BE2C (cell line): ENCODE measurements at places on chromosomes 3 and 15.

DNA sequence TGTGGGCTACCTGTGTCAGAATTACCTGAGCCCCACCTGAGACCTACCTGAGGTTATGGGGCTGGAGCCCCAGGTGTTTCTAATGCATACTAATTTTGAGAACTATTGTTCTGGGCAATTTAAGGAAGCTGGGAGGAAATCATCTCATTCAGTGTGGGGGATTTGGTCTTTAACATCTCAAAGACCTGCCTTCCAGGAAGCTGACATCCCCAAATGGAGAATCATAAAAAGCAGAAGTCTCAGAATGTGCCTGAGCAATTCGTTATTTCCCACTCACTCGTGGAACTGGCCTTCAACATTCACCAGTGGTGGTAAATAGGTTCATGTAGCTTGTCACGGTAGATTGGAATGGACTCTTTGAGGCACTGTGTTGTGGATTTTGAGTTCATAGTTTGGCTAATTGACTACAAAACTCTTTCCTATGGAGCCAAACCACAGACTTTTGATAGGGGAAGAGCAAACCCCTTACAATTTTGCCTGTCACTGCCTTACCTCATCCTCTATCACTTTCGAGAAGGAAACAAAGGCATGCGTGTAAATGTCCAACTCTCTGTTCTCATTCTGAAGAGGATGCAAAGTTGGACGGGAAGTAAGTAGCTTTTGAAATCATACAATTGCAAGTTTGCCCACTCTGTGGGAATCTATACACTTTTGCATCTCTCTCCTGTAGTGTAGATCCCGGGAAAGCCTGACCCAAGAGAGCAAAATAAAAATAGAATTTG is 521.0 kb upstream of the MDFIC2 start:
- no peak for DNase-seq

- no peak for DNase-seq
These were observed 59.8 kb upstream of the PRTG start for GRCh38 chr15:55802600-55803376.

- no peak for DNase-seq
These were observed 543.1 kb upstream of the NECTIN3 start for GRCh38 chr3:110528305-110529121.

- DNase-seq, result no peak
These were observed 238.7 kb upstream of the EIF1B start for GRCh38 chr3:40070816-40071215.

DNA sequence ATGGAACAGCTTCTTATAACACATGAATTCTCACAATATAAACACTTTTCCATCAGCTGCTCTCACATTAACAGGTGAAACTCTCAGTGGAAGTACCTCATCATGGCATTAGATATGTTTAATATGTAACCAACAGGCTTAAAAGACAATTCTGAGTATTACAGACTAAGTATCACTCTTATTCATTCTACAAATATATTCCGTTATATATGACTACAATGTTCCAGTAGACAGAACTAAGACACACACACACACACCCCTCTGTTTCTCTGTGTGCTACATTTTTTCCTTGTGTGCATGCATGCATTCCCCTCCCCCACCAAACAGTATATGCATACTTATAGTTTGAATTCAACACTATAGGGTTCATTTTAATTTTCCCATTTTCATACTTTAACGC is 32.4 kb downstream of the MRPL3 start:
- no peak for DNase-seq

GRCh38 chr3:137349557-137350348 is 392.0 kb downstream of the IL20RB start:
- DNase-seq, result no peak

- DNase-seq, result peak; percentile 58
These were observed 101.6 kb upstream of the RAD18 start for GRCh38 chr3:9064850-9065249.

DNA sequence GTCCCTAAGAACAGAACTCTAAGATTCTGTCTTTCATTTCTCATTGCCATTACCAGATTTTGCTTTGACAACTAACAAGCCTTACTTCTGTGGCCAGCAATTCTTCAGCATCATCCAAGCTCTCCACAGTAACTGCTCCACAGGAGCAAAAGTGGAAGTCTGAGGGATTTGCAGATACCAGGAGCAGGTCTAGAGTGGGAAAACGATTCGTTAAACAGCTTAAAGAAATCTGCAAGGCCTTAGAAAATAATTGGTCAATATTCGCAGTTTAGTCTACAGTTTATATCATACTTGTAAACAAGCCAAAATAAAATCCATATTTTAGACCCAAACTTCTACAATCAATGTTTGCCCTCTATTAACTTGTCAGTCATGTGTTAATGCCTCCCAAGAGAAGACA is 24.1 kb downstream of the MYH15 start:
- DNase-seq, result no peak

DNA sequence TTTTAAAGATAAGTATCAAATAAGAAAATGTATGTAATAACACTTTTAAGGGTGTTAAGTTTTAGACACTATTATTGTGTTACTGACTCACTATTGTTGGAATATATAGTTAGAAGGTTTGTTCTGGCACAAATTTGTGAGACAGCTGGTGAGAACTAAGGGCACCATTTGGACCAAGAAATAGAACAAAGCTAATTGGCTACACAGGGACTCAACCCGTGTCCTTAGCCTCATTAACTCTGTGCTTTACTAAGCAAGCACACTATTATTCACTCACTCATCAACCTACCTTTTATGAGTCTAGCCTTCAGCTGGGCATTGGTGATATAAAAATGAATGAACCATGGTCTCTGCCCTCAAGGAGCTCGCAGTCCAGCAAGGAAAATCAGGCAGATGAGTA is 4.1 kb upstream of the UNC13C start:
- DNase-seq, result no peak

GRCh38 chr3:111314181-111314873 is 227.7 kb upstream of the CD96 start:
- DNase-seq, result no peak

GRCh38 chr15:67840749-67841512 is 1.1 kb upstream of the RNU6-1 start:
- DNase-seq, result peak; percentile 57

DNA sequence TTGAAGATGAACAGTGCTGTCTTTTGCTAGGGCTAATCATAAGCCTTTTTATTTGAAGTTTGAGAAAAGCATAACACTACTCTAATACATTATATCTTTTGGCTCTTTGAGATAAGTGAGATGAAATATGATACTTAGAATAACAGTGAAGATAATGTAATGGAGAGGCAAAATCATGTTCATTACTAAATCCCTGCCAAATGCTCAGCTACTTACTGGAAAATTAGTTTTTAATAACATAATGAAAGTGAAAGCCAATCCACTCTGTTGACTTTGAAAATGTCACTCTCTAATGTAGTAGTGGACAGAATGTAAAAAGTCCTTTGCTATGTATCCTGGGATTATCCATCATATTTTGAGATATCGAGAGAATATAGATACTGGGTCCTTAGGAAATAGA is 35.9 kb upstream of the MYH15 start:
- no peak for DNase-seq

DNA sequence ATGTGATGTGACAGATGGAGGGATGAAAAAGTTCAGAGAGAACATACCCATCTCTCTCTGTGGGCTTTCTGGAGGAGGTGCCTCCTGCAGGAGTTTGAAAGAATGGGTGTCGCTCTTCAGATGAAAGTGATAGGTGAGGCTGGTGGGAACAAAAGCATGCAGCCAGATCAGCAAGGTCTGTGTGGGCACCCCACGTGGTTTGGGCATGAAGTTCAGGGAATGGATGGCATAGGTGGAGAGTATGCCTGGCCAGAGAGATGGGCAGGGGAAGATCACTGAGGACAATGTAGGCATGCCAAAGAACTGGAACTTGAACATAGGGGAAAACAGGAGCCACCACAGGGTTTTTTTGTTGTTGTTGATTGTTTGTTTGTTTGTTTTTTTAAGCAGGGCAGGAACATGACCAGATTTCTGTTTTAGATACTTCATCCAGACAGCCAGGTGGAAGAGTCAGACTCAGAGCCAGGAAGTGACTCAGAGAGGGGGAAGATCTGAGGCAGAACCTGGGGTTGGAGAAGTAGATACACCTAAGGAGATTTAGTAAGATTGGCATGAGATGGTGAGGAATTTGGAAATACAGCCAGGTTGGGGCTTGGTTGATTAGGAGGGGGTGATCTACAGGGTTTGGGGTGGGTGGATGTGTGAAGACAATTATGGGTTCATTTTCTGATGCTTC is 64.8 kb upstream of the CLSTN2 start:
- DNase-seq, result no peak

DNA sequence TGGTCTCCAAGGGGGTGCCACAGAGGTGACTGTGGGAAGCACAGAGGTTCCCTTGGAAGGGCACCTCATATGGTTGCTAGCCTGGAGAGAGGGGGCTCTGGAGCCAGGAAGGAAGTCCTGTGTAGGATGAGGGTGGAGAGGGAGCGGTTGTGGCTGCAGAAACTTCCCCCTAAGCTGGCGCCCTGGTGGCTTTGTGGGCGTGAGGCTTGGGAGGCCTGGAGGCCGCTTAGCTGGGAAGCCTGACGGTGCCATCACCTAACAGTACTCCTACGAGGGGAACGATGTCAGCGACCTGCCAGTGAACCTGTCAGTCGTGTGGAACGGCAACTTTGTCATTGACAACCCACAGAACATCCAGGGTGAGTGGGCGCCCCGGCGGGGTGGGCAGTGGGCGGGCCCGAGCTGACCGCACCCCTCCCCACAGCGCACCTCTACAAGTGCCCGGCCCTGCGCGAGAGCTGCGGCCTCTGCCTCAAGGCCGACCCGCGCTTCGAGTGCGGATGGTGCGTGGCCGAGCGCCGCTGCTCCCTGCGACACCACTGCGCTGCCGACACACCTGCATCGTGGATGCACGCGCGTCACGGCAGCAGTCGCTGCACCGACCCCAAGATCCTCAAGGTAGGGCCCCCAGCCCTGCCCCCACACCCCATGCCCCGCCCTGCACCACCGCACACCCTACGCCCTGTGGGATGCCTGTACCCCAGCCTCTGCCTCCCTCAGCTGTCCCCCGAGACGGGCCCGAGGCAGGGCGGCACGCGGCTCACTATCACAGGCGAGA is 31.0 kb downstream of the PLXNA1 start:
- DNase-seq, result no peak

- DNase-seq, result peak; percentile 61
These were observed 116.9 kb downstream of the ALDH1A2 start for GRCh38 chr15:57948351-57949289.

GRCh38 chr3:85298032-85298431 is 339.2 kb downstream of the CADM2 start:
- DNase-seq, result no peak

- no peak for DNase-seq
These were observed 181.5 kb upstream of the TOPAZ1 start for GRCh38 chr3:44060164-44060563.

- DNase-seq, result no peak
These were observed 11.2 kb downstream of the VGLL4 start for GRCh38 chr3:11632564-11632963.

DNA sequence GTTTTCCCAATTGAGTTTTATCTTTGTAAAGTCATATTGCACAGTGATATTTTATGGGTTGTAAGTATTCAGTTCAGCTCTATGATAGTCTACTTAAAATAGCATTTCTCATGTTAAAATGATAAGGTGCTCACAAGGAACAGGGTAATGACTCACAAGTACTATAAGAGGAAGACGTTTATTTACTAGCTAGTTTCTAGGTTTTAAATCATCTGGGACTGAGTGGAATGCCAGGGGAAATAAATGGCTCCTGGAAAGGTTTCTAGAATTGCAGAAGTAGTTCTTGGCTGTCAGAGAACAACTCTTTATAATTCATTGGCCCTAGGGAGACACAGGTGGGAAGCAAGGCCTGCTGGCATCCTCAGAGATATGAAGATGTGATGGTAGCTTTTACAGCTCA is 112.8 kb downstream of the CHDH start:
- no peak for DNase-seq

DNA sequence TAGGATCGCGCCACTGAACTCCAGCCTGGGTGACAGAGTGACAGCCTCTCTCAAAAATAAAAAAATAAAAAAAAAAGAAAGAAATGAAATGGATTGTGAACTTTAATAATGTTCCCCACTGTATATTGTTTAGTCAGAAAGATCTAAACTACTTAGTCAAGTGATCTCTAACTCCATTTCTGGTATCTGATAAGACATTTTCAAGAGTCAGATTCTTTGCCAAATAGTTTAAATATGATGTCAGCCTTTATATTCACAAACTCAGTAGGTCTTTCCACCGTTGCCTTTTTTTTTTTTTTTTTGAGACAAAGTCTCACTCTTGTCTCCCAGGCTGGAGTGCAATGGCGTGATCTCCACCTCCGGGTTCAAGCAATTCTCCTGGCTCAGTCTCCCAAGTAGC is 29.0 kb upstream of the OSBPL11 start:
- no peak for DNase-seq

DNA sequence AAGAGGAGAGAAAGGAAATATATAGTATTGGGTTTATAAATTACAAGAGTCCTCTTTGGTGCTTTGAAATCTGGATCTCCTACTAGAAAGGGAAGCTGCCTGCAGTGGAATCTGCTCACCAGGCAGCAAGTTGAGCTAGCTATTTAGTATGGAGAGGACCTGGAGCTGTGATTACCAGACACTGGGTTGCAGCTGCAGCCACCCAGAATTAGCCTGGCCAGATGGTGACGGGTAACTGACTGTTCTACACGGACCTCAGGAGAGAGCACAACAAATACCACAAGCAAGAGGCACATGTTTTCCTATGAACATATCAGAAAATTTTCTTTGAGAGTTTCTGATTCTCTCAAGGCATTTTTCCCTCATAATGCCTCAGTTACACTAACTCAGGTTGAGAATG is 46.5 kb downstream of the SYNPR start:
- no peak for DNase-seq

GRCh38 chr3:126887686-126888085 is 95.2 kb upstream of the PLXNA1 start:
- no peak for DNase-seq

- no peak for DNase-seq
These were observed 58.7 kb downstream of the MORC1 start for GRCh38 chr3:109059264-109059663.

- no peak for DNase-seq
These were observed 8.5 kb downstream of the MESP2 start for GRCh38 chr15:89784686-89784960.

DNA sequence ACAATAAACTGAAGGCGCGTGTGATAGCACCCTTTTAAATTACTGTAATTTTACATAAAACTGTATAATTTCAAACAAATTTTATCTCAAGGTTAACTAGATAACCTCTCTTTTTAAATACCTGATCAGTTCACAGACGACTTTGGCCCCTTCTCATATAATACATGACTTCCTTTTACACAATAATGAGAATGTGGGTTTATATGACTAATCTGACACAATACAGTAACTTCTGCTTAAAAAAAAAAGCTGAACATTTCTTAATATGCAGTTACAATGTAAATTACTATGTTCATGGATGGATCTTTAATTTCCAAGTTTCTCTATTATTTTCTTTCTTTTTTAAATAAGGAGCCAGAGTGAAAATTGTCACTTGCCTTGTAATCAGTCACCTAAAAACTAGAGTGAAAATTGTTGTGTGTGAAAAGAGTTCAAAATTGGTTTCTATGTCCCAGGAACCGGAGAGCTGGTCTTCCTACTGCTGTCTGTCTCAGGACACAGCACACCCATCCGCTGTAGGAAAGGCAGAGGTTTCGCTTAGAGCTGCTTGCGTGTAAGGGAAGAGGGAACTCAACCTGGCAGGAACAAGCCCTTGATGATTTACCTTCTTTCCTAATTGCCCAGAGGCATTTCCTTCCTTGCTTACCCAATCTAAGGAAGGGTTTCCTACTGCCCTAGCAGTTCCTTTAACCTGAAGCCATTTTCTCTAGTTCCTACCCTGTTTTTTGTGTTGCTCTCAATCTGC is 33.3 kb downstream of the PLD1 start:
- DNase-seq, result no peak

- no peak for DNase-seq
These were observed 8.0 kb downstream of the MBNL1 start for GRCh38 chr3:152276681-152277080.

GRCh38 chr3:52752045-52752660 is 18.6 kb downstream of the NEK4 start:
- no peak for DNase-seq
